ENCODE measurements at places on chromosomes 1 and 21. TPM values are rescaled to one million over a fixed set of nuclear protein-coding genes. Genes with fewer than 3 reads are reported as not detected.
A peak's percentile ranks its signal among the peaks of the same experiment; 100 is the strongest.

- H3K4me3 ChIP-seq, result no peak overlapping the region
- H3K27me3 ChIP-seq, result peaks cover 9% of the 10 kb centered on the region
- no peaks in the 10 kb centered on the region for H3K36me3 ChIP-seq
- no peak overlapping the region for H3K27ac ChIP-seq
- no peak for DNase-seq
Observed at GRCh38 chr21:31555741-31556191, 103.7 kb upstream of the SOD1 start.

DNA sequence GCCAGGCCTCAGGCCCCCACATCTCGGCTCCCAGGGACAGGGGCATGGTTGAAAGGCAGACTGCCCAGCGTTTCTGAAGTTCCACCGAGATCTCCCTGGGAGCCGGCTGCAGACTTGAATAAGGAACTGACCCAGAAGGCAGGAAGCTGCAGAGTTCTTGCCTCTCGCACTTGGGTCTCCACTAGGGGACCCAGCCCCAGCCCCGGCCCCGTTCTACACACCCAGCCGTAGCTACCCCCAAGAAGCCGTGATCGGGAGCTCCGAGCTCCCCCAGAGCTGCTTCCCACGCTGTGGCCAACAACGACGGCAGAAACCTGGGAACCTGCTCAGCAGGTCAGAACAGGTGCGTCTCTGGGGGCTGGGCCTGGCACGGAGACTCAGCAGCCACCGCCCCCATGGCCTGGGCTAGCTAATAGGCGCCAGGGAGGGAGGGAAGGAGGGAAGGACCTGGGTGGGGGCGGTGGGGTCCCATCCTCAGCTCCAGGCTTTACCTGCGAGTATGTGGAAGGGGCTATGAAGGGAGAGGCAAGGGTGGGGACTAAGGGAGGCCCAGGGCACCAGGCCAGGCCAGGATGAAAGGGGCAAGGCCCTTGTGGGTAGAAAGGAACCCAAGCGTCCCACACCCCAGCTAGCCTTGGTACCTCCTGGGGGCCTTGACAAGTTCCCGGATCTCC lies at the start of gene NECTIN4:
TSS of gene NECTIN4 (minus strand) at position 308 of the 674 bp plus-strand sequence. CDS start at position 46, 262 bp downstream.
- no peak within 1 kb of the TSS for H3K4me3 ChIP-seq
- H3K36me3 ChIP-seq, result no peaks in the 10 kb centered on the region
- H3K27me3 ChIP-seq, result no peaks in the 10 kb centered on the region
- no peak within 1 kb of the TSS for H3K27ac ChIP-seq

GRCh38 chr1:3787349-3787715 lies 9.0 kb downstream of the LRRC47 start:
- H3K27ac ChIP-seq, result no peak overlapping the region
- H3K4me1 ChIP-seq, result peaks cover 13% of the 10 kb centered on the region
- H3K36me3 ChIP-seq, result peaks cover 39% of the 10 kb centered on the region
- DNase-seq, result no peak
- H3K27me3 ChIP-seq, result no peaks in the 10 kb centered on the region
- no peak overlapping the region for H3K4me3 ChIP-seq

- DNase-seq, result no peak
- no peaks in the 10 kb centered on the region for H3K27me3 ChIP-seq
- H3K4me1 ChIP-seq, result no peaks in the 10 kb centered on the region
- no peaks in the 10 kb centered on the region for H3K36me3 ChIP-seq
Observed at GRCh38 chr1:229241390-229241789, 29.5 kb upstream of the RAB4A start.

DNA sequence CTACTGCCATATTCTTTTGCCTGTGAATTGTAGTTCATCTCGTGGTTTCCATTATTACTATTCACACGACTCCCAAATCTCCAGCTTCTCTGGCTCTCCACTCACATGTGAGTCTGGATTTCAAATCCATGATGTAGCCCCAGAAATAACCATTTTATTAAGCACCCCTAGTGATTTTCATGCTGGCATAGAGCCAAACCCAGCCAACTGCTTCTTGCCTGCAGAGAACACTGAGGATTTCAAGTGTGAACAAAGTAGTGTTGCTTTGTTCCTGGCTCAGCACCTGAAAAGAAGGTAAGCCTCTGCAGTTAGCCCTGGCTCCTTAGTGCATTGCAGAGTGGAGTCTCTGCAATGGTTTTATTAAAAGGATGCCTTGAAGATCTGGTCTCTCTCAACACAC lies 25.9 kb downstream of the UTP25 start:
- H3K27ac ChIP-seq, result no peak overlapping the region
- no peak for DNase-seq
- no peaks in the 10 kb centered on the region for H3K4me1 ChIP-seq

GRCh38 chr1:108199781-108200686 lies at the start of gene SLC25A24:
Gene SLC25A24 (minus strand): TSS chr1:108200343. CDS start chr1:108200138, 205 bp downstream.
- peak within 1 kb of the TSS; percentile 82 for H3K4me3 ChIP-seq
- H3K36me3 ChIP-seq, result no peaks in the 10 kb centered on the region
- peak within 1 kb of the TSS; percentile 68 for H3K27ac ChIP-seq

DNA sequence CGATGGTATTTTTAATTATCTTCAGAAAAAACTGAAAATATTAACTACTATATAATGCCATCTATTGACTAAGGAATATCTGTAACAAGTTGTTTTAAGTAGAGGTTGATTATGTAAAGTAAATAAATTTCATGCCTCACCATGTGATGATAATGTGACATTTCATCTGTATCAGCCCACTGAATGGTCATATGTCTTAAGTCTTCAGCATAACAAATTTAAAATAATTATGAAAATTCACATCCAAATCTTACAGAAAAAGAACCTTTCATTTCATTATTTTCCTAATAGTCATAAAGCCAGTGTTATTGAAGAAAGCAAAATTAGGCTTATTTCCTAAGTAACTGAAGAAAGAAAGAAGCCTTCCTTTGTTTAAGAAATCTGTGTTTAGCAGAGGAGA lies 72.6 kb downstream of the ITGB3BP start:
- no peaks in the 10 kb centered on the region for H3K36me3 ChIP-seq
- H3K27me3 ChIP-seq, result no peaks in the 10 kb centered on the region

DNA sequence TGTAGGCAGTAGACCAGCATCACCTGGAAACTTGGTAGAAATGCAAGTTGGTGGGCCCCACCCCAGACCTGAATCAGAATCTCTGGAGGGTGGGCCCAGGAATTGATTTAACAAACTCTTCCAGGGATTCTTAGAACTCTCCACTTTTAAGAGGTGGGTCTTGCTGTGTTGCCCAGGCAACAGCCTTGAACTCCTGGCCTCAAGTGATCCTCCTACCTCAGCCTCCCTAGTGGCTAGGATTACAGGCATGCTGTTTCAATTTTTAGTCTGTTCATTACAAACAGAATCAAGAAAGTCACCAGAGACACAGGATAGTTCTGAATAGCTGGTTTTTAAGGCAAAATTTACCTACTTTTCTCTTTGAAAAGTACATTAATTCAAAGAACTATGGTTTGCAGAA lies 31.2 kb downstream of the NCF2 start:
- peaks cover 6% of the 10 kb centered on the region for H3K36me3 ChIP-seq
- no peak for DNase-seq
- no peaks in the 10 kb centered on the region for H3K4me1 ChIP-seq
- H3K4me3 ChIP-seq, result no peak overlapping the region

Gene COP1
- 43.0 TPM for total RNA-seq

Gene HIVEP3
- total RNA-seq, result 23.0 TPM

Gene CADM3
- total RNA-seq, result not detected

Gene SMIM11
- total RNA-seq, result 9.2 TPM

All from CD8-positive, alpha-beta memory T cell (primary cell).